ENCODE measurements at places on chromosomes 12 and 14. TPM values are rescaled to one million over a fixed set of nuclear protein-coding genes. Genes with fewer than 3 reads are reported as not detected.

The TSPAN19 gene
- polyA plus RNA-seq, result 0.46 TPM

The MMP17 gene
- polyA plus RNA-seq, result 2.4 TPM

GRCh38 chr12:86172913-86173443 is 83.2 kb downstream of the MGAT4C start:
- DNase-seq, result no peak

DNA sequence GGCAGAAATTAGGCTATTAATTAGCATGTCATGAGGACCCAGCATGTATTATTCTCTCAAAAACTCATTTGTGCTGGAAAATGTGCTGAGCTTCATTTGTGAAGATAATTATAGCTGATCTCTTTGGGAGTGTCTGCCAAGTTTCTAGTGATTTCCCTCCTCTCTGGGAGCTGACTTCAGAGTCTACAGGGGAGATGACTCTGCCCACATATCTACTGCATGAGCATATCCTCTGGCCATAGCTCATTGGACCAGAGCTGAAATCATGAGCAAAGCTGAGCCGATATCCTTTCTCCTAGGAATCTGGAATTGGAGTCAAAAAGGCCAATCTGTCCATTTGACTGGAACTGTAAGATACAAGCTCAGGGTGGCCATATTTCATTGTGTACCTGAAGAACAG is 5.9 kb downstream of the CCDC198 start:
- DNase-seq, result no peak

DNA sequence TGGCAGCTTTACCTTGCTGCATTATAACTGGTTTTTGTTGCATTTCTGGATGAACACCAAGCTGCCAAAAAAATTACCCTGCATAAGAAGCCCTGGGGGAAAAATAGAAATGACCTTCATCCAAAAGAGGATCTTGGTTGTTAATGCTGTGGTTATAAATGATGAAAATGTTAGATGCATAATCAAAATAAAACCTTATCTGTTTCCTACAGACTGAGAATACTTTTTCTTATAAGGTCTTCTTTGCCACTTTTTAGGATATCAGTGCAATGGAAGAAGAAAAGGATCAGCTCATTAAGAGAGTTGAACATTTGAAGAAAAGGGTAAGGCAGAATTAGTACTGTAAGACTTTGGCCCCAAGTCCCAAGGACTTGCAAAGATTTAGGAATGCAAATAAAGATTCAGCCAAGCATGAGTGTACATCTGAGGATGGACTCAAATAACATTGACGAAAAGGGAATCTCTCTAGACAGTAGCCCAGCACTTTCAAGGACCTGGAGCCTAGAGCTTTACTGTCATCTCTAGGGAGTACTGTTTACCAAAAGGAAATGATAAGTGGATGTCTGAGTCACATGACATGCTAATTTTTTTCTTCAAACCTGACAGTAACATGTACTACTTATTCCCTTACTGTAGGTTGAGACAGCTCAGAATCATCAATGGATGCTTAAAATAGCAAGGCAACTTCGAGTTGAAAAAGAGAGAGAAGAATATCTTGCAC is 10.7 kb downstream of the IFT81 start:
- DNase-seq, result no peak

DNA sequence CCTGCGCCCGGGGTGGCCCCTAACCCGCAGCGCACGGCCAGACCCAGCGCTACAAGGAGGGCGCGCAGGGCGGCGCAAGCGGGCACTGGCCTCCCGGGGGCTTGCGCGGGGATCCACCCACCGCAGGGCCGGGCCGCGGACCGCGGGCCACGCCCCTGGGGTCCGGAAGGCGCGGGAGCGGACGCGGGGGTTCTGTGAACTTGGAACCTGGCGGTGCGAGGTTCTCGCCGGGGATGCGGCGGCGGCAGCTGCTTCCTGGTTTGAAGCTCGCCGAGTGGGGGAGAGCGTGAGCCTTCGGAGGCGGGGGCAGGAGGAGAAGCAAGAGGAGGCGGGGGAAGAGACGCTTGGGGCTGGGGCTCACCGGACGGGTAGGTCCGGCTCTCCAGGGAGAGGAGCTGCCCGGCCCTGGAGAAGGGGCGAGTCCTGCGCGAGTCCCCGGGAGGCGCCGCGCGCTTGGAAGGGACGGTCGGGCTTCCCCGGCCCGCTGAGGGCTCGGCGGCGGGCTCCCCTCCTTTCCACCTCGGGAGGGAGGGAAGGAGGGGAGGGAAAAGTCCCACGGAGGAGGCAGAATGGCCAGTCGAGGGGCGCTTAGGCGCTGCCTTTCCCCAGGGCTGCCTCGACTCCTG is at the start of gene PRKCH:
Gene PRKCH (plus strand): TSS at position 195 of the 626 bp plus-strand sequence. CDS start 523 bp downstream, outside the sequence.
- DNase-seq, result no peak

Measured in right renal pelvis (tissue), 4 donors.